ENCODE measurements at places on chromosomes 5 and 9.

GRCh38 chr5:77259476-77259875, 49.0 kb downstream of the PDE8B start:
- no peak for DNase-seq

GRCh38 chr9:83433846-83434245, 104.4 kb downstream of the FRMD3 start:
- no peak for DNase-seq

DNA sequence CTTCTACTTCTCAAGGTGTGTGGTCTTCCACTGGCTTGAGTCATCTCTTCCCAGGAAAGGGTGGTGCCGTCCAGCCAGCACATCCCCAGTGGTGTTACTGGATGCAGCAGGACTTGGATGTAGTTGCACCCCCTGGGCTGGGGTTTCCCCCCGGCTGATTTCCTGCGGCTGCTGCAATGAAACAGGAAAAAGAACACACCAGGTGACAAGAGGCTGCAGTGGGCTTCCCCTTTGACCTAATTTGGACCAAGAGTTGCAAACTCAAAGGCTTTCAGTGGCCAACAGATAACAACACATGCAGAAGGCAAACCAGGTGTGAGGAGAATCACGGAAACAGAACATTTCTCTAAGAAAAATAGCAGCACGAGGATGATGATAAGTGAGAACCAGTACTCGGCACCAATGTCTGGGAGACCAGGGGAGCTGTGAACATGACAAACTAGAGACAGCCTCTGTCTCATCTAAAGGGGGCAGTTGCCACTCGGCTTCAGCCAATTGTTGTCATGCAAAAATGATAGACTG, 83.7 kb downstream of the PDE6A start:
- DNase-seq: no peak

GRCh38 chr5:150766251-150766650, 7.4 kb upstream of the DCTN4 start:
- DNase-seq: no peak

DNA sequence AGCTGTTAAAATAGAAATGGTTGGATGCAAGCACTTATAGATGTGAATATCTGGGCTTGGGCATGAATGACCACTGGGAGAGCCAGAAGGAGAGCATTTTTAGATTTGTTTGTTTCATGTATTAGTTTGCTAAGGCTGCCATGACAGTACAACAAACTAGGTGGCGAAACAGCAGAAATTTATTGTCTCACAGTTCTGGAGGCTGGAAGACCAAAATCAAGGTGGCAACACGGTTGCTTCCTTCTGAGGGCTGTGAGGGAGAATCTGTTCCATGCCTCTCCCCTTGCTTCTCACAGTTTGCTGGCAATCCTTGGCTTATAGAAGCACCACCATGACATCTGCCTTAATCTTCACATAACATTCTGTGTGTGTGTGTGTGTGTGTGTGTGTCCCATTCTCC, 20.2 kb upstream of the CDC23 start:
- DNase-seq: no peak

DNA sequence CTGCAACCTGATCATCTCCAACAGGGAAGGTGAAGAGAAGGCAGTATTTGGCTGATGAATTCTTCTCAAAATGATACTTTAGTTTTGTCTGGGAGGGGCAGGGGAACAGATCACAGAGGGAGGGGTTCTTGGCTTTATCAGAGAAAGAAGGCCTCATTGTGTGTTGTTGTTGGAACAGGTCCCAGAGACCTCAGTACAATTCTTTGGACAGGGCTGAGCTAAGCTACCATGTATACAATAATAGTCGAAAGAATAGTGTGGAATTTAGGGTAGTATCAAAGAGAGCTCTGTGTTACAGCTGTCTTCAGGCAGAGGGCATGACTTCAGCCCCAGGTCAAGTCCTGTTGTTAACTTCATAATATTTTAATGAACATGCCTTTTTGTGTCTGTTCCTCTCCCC, 39.9 kb downstream of the ARHGAP26 start:
- DNase-seq: no peak

DNA sequence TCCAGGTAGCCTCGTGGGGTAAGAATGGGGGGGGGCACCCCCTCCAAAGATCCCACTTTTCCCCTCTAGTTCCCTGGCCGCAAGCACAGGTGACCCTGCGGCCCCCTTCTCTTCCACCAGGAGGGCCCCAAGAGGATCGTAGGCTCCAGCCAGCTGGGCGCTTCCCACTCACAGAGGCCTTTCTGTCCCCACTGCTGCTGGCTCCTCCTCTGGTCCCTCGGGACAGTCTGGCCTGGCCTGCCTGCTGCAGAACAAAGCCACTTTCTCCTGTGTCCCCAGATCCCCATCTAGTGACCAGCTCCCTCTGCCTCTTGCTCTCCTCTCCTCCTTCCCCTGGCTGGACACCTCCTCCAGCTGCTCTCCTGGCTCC, 534 bp upstream of the SAPCD2 start:
- DNase-seq: no peak

DNA sequence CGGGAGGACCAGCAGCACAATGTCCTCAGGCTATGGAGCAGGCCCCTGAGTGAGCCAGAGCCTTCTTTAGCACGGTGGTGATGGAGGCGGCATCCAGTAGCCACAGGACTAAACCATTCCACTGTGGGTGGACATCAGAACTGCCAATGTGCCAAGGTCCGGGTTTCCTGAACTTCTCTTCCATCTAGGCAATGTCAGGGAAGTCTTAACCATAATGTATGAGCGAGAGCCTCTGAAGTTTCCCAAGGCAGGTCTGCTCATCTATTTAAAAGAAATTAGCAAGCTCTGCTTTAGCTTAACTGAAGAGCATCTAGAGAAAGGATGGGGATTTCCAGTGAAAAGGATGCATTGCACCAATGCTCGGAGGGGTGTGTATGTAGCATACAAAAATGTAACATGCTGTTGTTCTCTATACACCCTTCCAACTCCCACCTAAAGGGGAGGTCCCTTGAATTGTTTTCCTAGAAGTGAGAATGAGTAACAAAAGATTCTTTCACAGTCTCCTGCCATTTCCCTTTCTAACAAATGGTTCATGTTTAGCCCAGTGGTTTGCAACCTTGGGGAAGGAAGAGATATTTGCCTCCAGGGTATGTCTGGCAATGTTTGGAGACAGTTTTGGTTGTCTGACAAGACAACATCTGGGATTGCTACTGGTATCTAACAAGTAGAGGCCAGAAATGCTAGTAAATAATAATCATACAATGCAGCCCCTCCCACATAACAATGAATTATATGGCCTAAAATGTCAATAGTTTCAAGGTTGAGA, 6.1 kb upstream of the RXFP3 start:
- DNase-seq: no peak

- DNase-seq: no peak
Observed at GRCh38 chr5:73770172-73771025, 144.4 kb downstream of the ARHGEF28 start.

DNA sequence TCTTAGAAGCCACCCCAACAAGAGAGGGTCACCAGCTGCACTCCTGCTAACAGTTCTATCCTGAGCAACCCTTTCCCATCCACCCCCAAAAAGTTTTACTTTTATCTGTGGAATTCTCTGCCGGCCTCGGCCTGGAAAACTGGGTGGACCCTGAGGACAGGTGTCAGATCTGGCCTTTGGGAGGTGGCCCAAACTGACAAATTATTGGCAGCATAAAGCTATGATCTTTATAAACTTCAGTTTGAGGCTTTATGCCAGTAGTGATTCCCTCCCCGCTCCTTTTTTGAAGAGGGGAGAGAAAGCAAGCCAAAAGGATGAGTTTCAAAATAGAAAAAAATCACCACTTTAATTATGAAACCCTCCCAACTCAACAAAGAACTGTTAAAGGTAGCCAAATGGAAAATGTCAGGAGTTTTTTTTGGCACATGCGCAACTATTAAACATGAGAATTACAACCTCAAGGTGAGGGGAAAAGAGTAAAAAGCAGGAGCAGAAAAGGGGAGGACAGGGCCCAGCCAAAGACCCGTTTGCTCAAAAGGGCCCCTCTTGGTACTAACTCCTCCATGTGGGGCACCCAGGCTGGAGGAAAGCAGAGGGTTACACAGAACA, 49.4 kb downstream of the FBXW11 start:
- DNase-seq: no peak

DNA sequence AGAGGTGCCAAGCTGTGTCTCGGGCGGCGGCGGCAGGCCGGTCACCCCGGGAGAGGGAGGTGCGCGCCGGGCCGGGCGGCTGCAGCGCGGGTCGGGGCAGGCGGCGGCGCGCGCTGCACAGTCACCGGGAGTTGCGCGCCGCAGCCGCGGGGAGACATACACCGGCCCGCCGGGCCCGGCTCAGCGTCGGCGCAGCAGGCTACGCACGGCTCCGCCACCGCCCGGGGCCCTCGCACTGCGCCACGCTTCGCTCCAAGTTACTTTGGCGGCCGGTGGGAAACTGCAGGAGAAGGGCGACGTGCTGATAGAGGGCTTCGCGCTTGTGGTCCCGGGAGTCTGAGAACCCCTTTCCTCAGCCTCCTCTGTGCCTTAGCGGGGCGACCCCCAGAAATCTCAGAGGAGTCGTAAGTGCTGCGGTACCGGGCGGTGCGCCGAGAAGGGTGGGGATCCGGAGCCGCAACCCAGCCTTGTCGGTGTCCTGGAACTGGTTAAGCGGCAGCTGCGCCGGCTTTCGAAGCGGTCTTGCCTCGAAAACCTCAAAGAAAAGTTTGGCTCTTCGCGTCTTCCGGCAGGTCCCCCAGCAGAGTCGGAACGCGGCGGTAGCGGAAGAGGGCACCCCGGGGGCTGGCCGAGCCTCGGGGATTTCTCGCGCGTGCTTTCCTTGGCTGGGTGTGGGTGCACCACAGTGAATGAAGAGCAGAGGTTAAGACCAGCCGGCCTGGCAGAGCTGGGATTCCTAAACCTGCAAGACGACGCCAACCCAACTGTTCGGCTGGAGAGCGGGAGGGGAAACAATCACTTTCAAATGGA, at the start of gene EFNA5:
Gene EFNA5 (minus strand): TSS at position 6 of the 810 bp plus-strand sequence.
- no peak for DNase-seq

GRCh38 chr5:6080930-6081726, 297.2 kb downstream of the MED10 start:
- DNase-seq: no peak

DNA sequence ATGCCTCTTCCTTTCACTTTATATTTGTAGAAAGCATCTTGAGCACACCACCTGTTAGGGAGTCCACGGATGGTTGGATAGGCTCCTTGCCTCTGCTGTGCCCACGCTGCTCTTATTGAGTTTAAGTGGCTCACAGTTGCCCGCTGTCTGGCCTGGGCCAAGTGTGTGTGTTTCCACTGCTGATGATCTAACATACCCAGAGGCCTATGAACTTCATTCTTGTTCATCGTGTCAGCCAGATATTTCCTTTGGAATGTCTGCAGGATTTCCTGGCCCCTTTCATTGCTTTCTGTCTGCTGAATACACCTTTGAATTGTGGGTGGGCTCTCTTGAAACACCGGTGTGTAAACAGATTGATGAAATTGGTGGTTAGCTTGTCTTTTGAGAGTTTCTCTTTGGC, 46.6 kb downstream of the MVB12B start:
- DNase-seq: no peak

DNA sequence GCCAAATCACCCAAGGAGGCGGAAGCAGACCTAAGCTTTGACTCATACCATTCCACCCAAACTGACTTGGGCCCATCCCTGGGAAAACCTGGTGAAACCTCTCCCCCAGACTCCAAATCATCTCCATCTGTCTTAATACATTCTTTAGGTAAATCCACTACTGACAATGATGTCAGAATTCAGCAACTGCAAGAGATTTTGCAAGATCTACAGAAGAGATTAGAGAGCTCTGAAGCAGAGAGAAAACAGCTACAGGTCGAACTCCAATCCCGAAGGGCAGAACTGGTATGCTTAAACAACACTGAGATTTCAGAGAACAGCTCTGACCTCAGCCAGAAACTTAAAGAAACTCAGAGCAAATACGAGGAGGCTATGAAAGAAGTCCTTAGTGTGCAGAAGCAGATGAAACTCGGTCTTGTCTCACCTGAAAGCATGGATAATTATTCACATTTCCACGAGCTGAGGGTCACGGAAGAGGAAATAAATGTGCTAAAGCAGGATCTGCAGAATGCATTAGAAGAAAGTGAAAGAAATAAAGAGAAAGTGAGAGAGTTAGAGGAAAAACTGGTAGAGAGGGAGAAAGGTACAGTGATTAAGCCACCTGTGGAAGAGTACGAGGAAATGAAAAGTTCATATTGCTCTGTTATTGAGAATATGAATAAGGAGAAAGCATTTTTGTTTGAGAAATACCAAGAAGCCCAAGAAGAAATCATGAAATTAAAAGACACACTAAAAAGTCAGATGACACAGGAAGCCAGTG, 15.8 kb upstream of the TTC23L start:
- DNase-seq: no peak

GRCh38 chr5:73673161-73673591, 47.2 kb downstream of the ARHGEF28 start:
- DNase-seq: no peak

- DNase-seq: no peak
Observed at GRCh38 chr9:93156475-93157008, 22.5 kb upstream of the NINJ1 start.

- DNase-seq: no peak
Observed at GRCh38 chr9:110762783-110763182, 94.2 kb downstream of the MUSK start.

DNA sequence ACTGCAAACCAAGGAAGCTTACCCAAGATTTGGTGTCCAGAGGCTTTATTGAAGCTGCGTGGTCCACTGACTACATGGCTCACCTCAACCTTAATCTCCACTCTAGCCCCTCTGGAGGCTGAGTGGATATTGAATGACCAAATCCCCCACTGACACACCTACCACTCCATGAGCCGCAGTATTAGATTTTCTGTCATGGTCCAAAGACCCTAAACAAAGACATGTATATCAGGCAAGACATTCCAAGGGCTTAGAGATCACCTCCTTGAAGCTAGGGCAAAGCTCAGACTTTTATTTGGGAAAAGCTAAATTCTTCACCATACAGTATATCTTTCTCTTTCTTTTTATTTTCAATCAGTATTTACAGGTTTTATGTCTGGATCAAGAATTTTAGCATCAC, 346.2 kb upstream of the CTNND2 start:
- no peak for DNase-seq

- DNase-seq: no peak
Observed at GRCh38 chr9:129491487-129491855, 129.4 kb downstream of the C9orf50 start.

DNA sequence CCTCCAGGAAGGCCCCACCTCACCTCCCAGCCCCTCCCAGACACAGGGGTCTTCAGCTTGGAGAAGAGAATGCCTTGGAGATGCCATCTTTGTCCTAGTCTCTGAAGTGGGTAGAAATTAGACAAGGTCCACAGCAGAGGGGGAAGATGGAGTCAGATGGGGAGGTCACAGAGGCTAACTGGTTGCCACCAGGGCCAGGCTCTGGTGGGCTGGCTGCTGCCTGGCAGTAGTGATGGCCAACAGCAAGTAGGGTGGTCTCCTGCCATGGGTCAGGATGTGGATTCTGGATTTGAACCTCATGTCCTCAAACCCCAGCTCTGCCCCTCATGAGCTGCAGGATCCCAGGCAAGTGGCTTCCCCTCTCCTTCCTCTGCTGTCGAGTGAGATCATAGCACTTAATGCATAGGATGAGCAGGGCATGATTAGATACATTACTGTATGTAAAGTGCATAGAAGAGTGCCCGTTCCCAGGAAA, 38.7 kb upstream of the NEK6 start:
- no peak for DNase-seq
